CD14-positive monocyte (primary cell): ENCODE measurements at places on chromosomes 4 and X.

- no peak for DNase-seq
Observed at GRCh38 chrX:154761977-154762536, 607 bp upstream of the DKC1 start.

DNA sequence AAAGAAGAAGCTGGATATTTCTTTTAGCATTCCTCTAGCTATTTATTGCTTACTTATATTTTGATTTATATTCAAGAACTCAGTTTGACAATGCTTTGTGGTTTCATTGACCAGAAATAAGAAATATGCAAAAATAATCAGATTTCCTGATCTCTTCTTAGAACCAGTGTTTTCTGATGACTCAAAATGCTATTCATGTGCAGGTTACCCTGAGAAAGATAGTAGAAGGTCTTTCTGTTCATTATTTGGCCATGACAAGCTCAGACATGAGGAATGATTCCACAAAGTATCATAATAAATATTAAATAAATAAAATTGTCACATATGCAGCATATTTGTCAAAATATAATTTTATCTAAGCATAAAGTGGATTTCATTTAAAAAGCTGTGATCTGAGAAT, 24.1 kb downstream of the ADH7 start:
- no peak for DNase-seq

DNA sequence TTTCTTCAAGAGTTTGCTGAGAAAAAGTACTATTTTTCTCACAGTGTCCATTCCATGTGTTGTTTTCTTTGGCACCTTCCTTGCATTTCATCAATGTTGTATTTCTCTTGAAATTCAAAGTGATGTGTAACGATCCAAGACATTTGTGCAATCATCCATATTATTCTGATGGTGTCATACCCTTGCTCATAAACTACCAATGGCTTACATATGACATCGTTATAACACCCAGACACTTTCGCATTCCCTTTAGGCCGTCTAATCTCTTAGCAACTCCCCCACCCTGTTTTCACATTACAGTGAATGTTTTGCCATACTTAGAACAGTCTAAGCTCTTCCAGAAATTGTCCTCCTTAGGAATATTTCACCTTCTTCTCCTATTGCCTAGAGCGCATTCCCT, 1779.0 kb downstream of the PCDH7 start:
- DNase-seq: no peak

DNA sequence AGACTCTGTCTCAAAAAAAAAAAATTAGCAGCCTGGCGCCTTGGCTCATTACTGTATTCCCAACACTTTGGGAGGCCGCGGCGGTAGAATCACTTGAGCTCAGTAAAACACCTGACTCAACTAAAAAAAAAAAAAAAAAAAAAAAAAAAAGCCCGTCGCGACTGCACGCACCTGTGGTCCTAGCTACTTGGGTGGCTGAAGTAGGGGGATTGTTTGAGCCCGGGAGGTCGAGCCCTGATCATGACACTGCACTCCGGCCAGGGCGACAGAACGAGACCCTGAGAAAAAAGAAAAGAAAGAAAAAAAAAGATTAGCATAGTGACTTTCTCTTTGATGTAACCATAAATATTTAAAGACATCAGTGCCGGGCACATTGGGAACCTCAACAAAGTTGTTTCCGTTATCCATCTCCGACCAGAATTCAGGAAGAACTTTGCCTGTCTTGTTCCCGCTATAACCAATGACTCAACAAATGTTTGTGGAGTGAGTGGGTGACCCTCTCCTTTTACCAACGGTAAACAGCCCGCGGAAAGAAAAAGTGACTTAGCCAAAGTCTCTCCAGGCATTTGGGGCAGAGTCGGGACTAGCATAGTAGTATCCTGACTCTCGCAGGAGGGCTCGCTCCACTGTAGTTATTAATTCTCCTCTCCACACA, 553 bp upstream of the MED28 start:
- no peak for DNase-seq

- no peak for DNase-seq
Observed at GRCh38 chrX:8179656-8180055, 8.6 kb upstream of the VCX2 start.

- DNase-seq: peak; percentile 67
Observed at GRCh38 chr4:2837904-2838496, 5.6 kb upstream of the ADD1 start.

DNA sequence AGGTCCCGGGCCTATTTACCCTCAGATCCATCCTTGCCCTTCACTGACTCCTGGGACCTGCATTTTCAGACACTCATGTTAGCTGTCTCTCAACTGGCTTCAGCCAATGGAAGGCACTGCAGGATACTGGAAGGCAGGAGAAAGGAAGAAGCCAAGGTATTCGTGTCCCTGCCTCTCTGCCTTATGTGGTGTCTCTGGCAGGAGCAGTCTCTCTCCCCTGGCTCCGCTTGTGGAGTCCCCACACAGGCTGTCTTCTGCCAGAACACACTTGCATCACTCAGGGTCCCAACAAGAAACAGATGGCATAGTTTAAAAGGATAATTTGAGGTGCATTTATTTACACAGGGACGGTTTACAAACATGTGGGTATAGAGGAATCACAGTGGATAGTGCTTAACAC, 21.6 kb upstream of the MAPK10 start:
- DNase-seq: no peak

DNA sequence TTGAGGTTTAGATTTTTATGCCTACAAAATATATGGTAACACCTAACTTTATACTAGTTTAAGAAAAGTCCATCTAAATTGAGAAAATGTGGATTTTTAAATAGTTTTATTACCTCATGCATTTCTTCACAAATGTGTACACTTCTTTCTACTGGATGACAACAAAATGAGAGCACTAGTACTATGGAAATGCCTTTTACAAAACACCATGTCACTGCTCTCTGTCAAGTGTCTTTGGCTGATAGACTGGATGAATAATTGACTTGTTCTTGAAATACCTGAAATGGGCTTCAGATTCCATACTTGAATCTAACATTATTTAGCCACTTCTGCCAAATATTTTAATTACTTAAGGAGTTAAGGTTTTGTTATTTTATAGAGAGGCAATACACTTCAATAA, 49.5 kb downstream of the AMELX start:
- DNase-seq: no peak

GRCh38 chrX:68910731-68911428, 82.1 kb downstream of the EFNB1 start:
- DNase-seq: no peak

DNA sequence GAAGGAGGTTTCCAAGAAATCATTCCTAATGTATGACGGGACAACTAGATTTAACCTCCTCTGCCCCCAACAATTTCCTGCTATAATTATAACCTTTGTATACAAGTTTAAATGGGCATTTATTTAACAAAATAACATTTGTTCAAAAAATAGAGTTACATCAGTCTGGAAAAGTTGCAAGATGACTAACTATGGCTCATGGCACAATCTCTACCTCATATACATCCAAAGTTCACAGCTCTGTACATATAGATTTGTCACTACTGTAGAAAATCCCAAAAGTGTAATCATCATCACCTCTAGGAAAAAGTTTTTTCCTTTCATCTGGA, 3.8 kb upstream of the RPS6KA3 start:
- no peak for DNase-seq

GRCh38 chr4:146119845-146120404, 55.6 kb upstream of the LSM6 start:
- no peak for DNase-seq

DNA sequence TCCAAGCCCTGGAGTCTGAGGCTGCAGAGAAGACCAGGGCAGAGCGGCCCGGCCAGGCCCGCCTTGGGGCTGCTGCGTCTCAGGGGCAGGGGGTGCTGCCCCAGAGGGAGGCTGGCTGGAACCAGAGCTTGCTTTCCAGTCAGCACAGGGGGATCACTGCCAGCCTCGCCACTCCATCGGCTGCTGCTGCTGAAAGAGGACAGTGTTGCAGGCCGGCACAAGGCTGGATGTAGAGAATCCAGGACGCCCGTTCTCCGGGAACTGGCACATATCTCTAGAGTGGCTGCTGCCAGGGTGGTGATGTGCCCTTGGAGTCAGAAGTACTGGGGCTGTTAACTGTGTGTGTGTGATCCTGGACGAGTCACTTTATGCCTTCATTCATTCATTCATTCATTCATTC, 31.9 kb upstream of the SORCS2 start:
- no peak for DNase-seq

- no peak for DNase-seq
Observed at GRCh38 chrX:20680998-20681397, 414.3 kb upstream of the RPS6KA3 start.

DNA sequence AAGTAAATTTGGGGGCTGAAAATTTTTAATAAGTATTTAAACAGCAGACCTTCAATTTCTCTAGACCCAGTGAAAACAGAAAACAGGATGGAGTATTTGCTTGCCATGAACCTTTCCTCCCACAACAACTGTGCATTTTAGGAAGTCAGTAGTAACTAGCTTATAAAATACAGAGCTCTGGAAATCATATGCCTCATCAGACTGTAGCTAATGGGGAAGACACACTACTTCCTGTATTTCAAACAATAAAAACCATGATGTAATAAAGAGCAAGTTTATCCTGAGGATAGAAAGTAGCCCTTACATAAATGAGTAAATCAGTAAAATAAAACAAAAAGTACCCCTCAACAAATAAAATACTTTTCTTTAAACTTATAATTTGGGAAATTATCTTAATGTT, 280.1 kb upstream of the ZFP42 start:
- DNase-seq: no peak

- no peak for DNase-seq
Observed at GRCh38 chrX:56314334-56314733, 82.2 kb downstream of the KLF8 start.

DNA sequence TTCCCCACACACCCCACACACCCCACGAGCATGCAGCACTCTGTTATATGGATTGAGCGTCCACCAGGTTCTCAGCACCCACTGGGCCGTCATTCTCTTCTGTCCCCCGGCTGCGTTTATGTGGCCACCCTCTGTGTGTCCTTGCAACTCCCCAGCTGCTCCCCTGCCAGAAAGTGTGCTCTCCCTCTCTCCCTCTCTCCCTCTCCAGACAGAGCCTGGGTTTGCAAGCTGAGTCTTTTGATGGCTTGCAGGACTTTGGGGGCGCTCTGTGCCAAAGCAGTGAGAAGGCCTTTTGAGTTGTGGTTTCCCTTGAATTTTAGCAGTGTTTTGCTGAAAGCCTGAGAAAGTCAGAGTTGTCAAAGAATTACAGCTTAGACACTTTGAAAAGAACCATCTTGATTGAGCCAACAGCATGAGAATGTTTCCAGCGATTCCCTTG, 173.5 kb downstream of the DCLK2 start:
- DNase-seq: no peak

DNA sequence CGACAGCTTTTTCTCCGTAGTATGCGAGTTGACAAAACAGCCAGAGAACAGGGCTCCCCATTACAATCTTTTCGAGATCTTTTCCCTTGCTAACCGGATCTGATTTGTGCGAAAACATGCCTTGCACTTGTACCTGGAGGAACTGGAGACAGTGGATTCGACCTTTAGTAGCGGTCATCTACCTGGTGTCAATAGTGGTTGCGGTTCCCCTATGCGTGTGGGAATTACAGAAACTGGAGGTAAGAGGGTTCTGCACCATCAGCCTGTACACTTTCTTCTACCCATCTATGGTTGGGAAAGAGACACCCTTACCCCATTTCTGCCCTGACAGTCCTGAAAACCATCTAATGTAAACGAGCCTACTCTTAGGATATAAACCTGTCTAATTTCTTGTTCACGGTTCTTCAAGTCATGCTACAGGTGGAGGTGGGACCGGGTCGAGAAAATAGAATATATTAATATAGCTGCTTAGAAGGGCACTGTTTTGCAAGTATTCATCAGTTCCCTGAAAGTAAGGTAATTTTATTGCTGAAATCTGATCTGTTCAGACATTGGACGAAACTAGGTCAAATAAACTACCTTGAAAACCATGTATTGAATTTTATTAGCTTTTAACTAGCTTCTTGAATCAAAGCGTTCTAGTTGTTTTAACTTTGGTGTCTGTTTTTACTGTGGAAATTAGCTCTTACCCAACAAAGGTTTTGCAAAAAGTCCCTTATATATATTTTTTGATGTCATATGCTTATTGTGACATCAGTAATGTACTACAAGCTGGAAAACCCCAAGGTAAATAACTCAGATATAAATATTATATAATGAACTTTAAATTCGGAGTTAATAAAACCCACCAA, 869 bp downstream of the TMEM184C start:
- DNase-seq: no peak

DNA sequence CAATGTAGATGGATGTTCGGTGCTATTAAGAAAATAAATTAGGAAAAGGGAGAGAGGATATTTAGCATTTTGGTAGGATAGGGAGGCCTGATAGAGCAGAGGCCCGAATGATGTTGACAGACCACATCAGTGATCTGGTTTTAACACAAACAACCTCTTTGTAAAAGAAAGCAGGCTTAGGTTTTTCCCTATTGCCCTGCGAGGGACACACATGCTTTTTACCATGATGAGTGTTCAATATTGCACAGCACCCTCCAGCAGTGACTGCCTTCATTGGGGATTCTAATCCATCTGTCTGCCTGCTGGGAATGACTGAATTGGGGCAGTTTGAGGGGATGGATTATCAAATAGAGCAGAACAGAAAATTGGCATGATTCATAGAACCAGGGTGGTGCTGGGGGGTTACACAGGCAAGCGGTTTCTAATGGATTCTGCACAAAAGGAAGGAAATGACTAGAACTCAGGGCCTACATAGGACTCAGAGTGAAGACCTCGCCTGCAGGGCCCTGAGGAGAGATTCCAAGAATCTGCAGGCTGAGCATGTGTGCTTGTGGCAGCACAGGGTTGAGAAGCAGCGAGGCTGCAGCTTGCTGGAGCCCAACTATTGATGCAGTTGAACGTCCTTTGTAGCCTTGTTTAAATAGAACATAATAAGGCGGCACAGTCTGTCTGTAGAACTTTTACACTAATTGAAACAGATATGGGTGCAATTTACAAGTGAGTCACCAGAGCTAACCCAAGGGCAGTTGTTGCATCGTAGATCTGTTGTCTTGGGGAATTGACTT, 58.0 kb downstream of the RHOH start:
- peak; percentile 16 for DNase-seq

DNA sequence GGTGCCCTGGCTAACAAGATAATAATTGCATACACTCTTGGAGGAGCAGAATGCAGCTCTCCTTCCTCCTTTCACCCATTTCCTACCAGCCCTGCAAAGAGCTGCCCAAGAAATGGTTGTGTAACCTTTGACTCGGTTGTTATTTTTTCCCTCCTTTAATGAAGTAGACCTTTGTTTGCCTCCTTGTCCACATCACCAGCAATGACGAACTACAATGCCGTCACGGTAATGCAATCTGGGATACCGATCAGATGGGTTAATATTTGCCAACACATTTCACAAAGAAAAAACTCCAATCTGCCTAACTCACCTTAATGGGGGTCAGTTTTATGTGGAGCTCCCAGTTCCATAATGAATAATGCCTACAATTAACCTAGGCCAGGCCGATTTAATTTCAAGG, 32.0 kb downstream of the GPRIN3 start:
- no peak for DNase-seq

DNA sequence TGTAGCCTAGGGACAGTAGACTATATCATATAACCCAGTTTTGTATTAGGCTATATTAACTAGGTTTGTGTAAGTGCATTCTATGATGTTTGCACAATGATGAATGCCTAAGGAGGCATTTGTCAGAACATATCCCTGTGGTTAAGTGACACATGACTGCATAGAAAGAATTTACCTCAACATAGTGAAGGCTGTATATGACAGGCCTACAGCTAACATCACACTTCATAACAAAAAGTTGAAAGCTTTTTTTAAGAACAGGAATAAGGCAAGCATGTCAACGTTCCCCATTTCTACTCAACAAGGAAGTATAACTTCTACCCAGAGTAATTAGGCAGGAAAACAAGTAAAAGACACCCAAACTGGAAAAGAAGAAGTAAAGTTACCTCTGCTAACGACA, 165.9 kb upstream of the NDST4 start:
- DNase-seq: peak; percentile 1
